ENCODE measurements at places on chromosomes 6 and 20.
A peak's percentile ranks its signal among the peaks of the same experiment; 100 is the strongest.

- DNase-seq = peak; percentile 67
Measured at GRCh38 chr20:37711001-37711400, 17.2 kb downstream of the CTNNBL1 start.

DNA sequence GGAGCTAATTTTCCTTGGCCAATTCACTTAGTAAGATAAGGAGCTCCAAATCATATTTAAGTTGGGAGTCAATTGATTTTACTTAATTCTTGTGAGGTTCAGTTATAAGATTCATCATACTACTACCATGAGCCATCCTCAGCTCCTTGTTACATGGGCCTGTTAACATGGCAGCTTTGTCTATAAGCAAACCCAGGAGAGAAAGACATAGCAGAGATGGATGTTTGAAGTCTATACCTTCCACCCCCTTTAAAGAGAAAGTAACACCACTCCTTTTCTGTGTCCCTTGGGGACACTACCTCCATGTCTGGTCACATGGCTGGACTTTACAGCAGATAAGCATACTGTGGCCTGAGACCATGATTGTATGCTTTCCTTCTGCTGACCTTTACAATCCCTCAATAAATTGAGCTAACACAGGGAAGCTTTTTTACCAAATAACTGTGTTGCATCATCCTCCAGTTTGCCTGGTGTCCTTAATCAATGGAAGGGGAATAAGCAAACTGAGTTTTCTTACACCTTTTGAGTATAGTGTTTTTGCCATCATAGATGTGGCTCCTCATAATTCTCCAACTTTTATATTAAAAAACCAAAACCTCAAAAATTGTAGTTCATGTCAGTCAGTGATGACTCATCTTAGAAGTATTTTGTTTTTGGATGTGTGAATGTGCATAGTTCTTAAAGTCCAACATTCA lies 9.8 kb upstream of the ZNFX1 start:
- no peak for DNase-seq

- DNase-seq = no peak
Measured at GRCh38 chr6:157232161-157232895, 91.0 kb downstream of the TMEM242 start.

DNA sequence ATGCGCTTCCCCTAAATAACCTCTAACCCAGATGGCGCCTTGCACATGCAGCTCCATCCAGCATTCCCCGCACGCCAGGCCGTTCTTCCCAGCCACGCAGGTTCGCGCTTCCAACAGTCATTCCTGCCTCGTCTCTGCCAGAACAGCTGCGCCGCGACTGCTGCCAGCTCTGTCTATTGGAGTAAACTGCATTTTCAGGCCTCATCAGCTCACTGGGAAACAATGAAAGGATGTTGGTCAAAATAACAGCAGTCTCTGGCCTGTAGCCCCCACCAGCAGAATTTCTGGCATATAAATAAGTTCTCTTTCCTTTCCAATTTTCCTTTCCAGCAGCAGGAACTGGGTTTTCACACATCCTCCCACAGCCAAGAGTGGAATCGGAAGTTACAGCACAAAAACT lies 14.6 kb downstream of the NRSN1 start:
- DNase-seq = no peak

DNA sequence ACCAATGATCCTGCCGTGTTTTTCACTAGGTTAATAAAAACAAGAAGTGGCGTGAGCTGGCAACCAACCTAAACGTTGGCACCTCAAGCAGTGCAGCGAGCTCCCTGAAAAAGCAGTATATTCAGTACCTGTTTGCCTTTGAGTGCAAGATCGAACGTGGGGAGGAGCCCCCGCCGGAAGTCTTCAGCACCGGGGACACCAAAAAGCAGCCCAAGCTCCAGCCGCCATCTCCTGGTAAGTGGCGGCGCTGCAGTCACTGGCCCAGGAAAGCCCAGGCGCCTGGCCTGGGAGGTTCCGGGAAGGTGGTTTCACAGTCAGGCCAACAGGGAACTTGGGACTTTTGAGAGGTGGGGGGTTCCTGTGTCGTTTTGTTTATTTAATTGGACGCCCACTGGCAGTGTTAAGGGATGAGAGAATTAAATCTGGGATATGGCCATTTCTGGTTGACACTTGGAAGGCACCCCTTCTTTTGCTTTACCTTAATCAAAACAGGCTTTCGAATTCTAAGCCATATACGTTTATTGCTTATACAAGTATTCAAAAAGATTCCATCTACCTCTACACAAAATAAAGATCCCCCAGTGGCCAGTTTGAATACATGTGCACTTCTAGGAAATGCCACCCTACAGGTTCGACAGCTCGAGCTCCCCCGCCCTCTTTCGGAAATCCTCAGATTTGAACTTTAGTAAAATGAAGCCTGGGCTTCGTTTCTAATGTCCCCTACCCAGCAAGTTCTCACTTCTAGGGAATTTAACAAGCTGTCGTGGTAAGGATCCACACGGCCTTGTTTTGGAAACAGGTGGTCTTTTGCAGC lies 138.9 kb downstream of the TMEM242 start:
- DNase-seq = peak; percentile 9

DNA sequence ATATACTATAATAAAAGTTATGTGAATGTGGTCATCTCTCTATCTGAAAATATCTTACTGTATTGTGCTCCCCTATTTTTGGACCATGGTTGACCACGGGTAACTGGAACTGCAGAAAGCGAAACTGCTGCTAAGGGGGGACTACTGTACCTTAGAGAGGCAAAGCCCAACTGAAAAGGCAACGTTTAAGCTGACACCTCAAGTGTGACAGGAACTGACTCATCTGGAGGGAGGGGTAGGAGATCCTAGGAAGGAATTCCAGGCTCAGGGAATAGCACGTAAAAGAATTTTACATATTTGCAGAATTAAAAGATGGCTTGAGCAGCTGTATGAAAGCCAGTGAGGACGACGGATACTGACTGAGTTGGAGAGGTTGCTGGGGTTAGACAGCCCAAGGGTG lies 34.8 kb downstream of the ELOVL2 start:
- peak; percentile 84 for DNase-seq
